Calu3 (cell line): ENCODE measurements at places on chromosomes 4 and X. TPM values are rescaled to one million over a fixed set of nuclear protein-coding genes. Genes with fewer than 3 reads are reported as not detected.

CCKAR gene
- not detected in 2 replicates for total RNA-seq

TMEM35A gene
- total RNA-seq, result not detected in 2 replicates

GRCh38 chr4:77082886-77083608 is 7.3 kb upstream of the CCNI start:
- H3K27ac ChIP-seq, result no peak overlapping the region
- H3K27me3 ChIP-seq, result no peaks in the 10 kb centered on the region
- no peak overlapping the region for H3K4me3 ChIP-seq
- DNase-seq, result no peak
- no peaks in the 10 kb centered on the region for H3K4me1 ChIP-seq

DNA sequence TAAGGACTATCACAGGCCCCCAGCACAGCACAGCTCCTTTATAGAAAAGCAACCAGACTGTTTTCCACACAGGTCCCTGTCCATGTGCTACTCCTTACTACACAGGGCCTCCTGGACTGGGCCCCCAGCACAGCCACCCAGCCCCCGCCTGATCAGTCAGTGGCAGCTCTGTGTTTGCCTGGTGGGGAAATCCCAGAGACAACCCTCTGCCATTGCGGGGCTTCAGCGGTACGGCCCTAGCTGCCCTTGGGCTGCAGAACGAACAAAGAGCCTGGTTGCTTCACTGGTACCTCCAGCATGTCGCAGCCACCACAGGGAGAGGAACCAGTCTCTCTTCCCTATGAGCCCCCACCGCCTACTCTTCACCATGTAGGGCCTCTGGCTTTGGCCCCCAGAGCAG is 30.7 kb downstream of the CBR4 start:
- H3K4me3 ChIP-seq, result no peak overlapping the region
- no peaks in the 10 kb centered on the region for H3K36me3 ChIP-seq
- no peaks in the 10 kb centered on the region for H3K4me1 ChIP-seq
- DNase-seq, result no peak

TEX11 gene
- total RNA-seq, result not detected in 2 replicates

DNA sequence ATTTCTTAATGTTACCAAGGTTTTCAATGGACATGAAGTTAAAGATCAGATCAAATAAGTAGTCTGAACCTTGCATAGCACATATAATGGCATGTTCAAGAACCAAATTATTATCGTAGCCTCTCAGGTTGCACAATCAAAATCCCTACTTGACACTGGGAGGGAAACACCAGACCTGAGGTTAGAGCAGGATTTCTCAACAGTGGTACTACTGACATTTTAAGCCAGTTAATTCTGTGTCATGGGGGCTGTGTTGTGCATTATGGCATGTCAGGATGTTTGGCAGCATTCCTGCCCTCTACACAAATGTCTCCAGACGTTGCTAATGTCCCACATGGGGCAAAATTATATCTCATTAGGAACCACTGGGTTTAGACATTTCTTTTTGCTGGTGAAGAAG is 20.8 kb downstream of the RLIM start:
- no peaks in the 10 kb centered on the region for H3K27me3 ChIP-seq
- peaks cover 47% of the 10 kb centered on the region for H3K36me3 ChIP-seq
- peaks cover 8% of the 10 kb centered on the region for H3K4me1 ChIP-seq

HHIP gene
- total RNA-seq, result 0.61 and 1.6 TPM in 2 replicates

GRCh38 chr4:128512161-128512560 is 224.5 kb upstream of the PGRMC2 start:
- H3K27me3 ChIP-seq, result no peaks in the 10 kb centered on the region
- no peaks in the 10 kb centered on the region for H3K36me3 ChIP-seq
- no peak overlapping the region for H3K27ac ChIP-seq
- no peak overlapping the region for H3K4me3 ChIP-seq
- DNase-seq, result no peak
- H3K4me1 ChIP-seq, result peaks cover 9% of the 10 kb centered on the region
